ENCODE measurements at places on chromosomes 7 and 10. TPM values are rescaled to one million over a fixed set of nuclear protein-coding genes. Genes with fewer than 3 reads are reported as not detected.

The CAV1 gene
- total RNA-seq = 614 TPM

The LHFPL3 gene
- not detected for total RNA-seq

The MCM10 gene
- total RNA-seq = 6.0 TPM

The TAS2R4 gene
- total RNA-seq = 1.7 TPM

The TDRD1 gene
- 0.50 TPM for total RNA-seq

The MAGI2 gene
- total RNA-seq = 33.2 TPM

The OR2A5 gene
- total RNA-seq = not detected

The TEX36 gene
- total RNA-seq = not detected

The HMX3 gene
- not detected for total RNA-seq

The SFXN2 gene
- total RNA-seq = 2.6 TPM

The GJD4 gene
- not detected for total RNA-seq

All from smooth muscle cell of trachea (primary cell).